Stimulated activated CD4-positive, alpha-beta T cell treated with anti-CD3 and anti-CD28 coated beads, Interleukin-1b, Interleukin-23, amount 100 ng/mL, for 1 hour (primary cell): ENCODE measurements at places on chromosomes 16 and 17.
A peak's percentile ranks its signal among the peaks of the same experiment; 100 is the strongest.

- no peak for DNase-seq
Observed at GRCh38 chr17:59627770-59628171, 8.1 kb downstream of the CLTC start.

GRCh38 chr17:77847221-77848085 is 111.0 kb upstream of the TNRC6C start:
- no peak for DNase-seq

DNA sequence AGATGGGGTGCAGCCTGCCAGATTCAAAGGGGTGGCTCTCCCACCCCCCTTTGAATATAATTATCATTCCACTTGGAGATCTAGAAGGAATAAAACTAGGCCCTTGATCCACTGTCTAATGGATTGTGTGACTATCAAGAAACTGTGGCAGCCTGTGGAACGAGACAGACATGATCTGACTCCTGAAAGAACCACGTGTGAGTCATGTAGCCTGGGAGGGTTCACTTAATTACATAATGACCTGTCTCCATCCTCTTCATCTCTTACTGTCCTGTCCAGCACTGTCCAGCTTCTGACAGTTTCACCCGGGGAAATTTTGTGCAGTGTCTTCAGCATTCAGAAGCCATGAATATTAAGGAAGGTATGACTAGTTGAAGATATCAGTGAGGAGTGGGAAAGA is 43.3 kb upstream of the CDH13 start:
- DNase-seq = no peak

DNA sequence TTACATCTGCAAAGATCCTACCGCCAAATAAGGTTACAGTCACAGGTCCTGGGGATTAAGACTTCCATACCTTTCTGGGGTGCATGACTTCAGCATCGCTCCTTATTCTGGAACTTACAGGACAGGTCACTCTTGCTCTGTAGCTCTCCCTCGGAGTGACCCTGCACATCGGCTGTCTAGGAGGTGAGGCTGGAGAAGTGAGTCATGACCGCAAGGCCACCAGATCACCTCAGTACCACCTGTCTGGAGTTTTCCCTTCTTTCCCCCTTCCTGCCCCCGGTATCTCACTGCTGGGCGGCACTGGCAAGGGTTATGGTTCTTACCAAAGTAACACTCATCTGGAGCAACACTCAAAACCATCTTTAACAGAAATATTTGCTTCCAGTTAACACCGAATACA is 374.8 kb downstream of the SLC39A11 start:
- no peak for DNase-seq

GRCh38 chr17:75153780-75154194 is 525 bp downstream of the JPT1 start:
- no peak for DNase-seq

DNA sequence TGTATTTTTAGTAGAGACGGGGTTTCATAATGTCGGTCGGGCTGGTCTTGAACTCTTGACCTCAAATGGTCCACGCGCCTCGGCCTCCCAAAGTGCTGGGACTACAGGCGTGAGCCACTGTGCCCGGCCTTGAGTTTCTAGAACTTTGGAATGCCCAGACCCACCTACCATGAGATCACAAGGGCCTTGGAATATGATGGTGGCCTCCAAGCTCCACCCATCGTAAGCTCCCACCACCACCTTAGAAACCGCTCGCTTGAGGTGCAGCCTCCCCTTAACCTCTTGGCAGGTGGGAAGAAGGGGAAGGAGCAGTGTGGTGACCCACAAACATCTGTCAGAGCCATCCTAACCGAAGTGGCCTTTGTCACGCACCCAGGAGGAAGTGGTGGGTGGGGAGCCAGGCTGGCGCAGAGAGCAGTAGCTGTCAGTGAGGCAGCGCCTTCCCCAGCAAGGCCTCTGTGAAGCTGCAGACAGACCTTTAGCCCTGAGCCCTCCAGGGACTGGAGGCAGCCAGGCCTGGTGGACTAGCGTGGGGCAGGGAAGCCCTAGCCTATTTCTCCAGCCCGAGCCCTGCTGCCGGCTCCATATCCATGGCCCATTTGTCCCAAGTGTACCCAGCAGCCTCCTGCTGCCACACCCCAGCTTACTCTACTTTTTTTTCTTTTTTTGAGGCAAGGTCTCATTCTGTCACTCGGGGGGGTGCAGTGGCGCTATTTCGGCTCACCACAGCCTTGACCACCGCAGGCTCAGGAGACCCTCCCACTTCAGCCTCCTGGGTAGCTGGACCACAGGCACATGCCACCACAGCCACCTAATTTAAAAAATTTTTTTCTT is 13.1 kb upstream of the SEPHS2 start:
- peak; percentile 49 for DNase-seq

DNA sequence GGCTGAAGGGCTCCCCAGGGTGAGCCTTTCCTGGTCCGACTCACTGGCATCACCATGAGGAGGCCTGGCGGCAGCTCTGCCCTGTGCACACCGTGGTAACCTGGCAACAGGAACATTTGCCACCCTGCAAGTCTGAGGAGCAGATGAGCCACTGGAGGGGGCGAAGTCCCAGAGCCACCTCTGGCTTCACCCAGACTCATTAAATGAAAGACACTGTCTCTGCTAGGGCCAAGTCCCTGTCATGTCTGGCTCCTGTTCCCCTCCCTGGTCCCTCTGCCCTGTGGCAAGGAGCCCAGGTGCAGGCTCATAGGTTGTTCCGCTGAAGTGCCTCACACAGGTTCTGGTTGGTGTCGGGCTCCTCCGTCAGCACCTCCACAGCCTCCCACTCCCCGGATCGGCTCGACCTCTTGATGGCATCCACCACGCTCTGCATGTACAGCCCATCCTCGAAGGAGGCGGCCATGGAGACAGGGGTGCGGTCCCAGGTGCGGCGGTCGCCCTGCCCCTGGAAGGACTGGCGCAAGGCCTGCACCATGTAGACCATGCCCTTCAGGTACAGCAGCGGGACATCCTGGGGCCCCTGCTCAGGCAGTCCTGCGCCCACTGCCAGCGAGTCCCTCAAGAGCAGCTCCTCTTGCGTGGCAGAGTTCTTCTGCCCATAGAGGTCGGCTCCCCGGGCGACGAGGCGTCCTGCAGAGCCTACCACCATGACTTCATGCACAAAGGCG is 8.4 kb downstream of the C16orf86 start:
- no peak for DNase-seq

DNA sequence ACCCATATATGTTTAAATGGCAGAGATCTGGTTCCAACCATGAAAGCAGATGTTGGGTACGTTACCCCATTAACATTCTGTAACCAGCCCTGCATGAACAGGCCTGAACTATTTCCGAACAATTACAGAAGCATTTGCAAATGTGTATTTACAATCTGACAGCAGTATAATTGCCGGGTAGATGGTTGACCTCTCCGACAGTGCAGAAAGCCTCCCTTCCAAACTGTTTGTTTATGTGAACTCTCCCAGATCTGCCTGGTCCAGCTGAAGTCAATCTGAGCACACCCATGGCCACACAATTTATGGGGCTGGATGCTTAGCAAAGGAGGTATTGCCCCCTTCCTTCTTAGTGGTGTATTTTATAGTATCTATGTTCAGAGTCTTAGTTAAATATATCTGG is 21.8 kb downstream of the NUDT7 start:
- no peak for DNase-seq

DNA sequence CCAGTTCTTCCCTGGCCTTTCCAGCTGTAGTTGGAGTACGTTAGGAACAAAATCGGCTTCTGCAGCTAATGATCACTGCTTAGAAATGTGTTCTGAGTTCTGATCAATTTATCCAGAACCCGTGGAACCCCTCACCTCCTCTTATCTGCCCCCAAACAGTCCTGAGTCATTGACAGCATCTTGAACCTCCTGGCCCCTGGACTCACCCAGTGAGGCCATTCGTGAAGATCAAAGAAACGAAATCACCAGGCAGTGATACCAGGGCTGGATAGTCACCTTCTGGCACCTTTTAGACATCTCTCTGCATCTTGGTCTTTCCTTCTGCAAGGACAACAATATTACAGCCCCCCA is 17.0 kb upstream of the EXOC7 start:
- DNase-seq = no peak
